CD14-positive monocyte (primary cell): ENCODE measurements at places on chromosomes 3 and 15. TPM values are rescaled to one million over a fixed set of nuclear protein-coding genes. Genes with fewer than 3 reads are reported as not detected.
A peak's percentile ranks its signal among the peaks of the same experiment; 100 is the strongest.

FOXL2NB gene
- not detected for polyA plus RNA-seq

CYP8B1 gene
- 0.01 TPM in 1 of 2 replicates, not detected in the other for polyA plus RNA-seq

CCRL2 gene
- 11.7 TPM for polyA plus RNA-seq

GPR62 gene
- polyA plus RNA-seq: not detected

TBC1D21 gene
- polyA plus RNA-seq: not detected

DNA sequence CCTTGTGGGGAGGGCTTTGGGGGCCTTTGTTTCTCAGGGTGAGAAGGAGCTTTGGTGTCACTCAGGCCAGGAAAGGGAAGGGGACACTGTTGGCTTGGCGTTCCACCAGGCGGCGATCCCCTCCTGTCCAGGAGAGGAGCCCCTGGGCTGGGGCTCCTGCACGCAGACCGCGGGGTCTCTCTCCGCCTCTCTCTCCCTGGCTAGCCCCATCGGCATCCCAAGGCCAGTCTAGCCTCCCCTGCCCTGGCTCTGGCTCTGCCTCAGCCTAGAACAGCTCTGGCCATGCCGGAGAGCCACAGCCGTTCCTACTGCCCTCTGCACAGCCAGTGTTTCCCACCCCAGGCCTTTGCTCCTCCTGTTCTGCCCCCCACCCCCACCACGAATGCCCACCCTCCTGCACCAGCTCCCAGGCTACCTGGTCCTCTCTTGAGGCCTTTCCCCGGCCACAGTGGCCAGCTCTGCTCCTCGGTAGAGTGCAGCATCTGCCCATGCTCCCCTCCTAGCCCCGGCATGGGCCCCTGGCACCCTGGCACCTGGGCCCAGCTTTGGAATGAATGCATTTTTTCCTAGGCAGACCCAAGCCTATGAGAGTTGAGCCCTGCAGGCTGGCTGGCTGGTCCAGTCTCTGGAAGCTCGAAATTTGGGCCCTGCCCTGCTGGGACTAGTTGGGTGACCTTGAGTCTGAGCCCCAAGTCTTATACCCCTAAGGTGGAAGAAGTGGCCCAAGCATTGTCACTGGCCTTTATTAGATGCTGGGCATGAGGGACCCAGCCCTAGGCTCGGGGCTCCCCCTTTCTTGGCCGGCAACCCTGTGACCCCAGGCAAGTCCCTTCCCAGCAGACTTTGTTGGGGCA is 2.4 kb downstream of the PLXNA1 start:
- no peak for DNase-seq

GRCh38 chr3:46096781-46097180 is 69.5 kb upstream of the XCR1 start:
- no peak for DNase-seq

GRCh38 chr3:158458464-158458863 is 112.5 kb upstream of the MLF1 start:
- DNase-seq: no peak

- DNase-seq: no peak
These were observed 62.2 kb downstream of the PFN2 start for GRCh38 chr3:149908424-149908957.

GRCh38 chr3:108322352-108322751 is 26.0 kb downstream of the HHLA2 start:
- peak; percentile 17 for DNase-seq

- DNase-seq: no peak
These were observed 36.3 kb upstream of the PCOLCE2 start for GRCh38 chr3:142925140-142925539.

- DNase-seq: no peak
These were observed 47.0 kb upstream of the TFG start for GRCh38 chr3:100662113-100662823.

DNA sequence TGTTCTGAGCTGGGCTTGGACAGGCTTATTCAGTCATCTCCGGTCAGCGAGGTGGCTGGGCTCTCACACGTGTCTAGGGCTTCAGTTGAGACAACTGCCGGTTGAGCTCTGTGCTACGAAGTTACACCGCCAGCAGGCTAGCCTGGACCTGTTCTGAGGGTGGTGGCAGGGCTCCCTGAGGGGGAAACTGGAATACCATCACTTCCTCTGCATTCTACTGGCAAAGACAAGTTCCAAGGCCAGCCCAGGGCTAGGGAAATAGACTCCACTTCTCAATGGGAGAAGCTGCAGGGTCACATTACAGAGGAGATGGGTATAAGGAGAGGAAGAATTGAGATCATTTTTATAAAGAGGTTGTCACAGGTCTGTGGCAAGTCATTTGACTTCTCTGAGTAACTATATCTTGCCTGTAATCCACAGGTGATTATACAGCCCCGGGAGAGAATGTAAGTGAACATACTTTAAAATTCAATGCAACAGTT is 106.8 kb upstream of the IL12A start:
- DNase-seq: no peak

GRCh38 chr3:113193288-113193687 is 18.1 kb upstream of the BOC start:
- DNase-seq: no peak

GRCh38 chr3:124837065-124837464 is 50.1 kb downstream of the ITGB5 start:
- no peak for DNase-seq

- no peak for DNase-seq
These were observed 84.8 kb upstream of the ARRDC4 start for GRCh38 chr15:97875513-97876280.

DNA sequence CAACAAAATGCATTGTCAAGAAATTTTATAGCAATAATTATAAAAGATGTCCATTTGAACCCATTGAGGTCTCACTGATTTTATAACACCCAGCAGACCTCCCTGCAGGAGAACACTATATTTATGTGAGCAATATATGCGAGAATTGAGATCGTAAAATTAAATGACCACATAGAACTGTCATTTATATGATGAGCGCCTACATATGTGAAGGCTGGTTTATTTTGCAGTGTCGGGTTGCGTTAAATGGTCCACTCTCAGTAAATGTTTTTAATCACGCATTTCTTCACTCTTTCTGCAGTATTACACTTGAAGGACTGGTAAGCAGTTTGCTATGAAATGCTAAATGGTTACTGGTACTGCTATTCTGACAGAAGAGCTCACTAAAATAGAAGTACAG is 408.5 kb upstream of the AGTR1 start:
- no peak for DNase-seq

GRCh38 chr3:40996827-40997710 is 202.2 kb upstream of the CTNNB1 start:
- no peak for DNase-seq

DNA sequence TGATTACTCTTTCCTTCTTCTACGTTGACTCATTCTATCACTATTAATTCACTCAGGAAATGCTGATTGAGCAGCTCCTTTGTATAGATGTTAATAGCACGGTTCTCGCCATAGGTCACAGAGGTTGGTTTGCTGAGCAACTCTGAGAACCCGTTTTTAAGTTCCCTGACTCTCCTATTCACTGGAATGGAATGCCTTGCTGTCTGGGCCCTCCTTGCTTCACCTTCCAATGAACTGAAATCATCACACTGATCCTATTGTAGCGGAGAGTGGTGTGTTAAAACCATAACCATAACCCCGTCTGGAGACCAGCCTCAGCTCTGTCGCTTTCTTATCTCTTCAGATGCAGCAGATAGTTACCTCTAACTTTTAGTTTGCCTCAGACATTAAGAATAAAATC is 323.6 kb downstream of the GABRB3 start:
- DNase-seq: no peak

DNA sequence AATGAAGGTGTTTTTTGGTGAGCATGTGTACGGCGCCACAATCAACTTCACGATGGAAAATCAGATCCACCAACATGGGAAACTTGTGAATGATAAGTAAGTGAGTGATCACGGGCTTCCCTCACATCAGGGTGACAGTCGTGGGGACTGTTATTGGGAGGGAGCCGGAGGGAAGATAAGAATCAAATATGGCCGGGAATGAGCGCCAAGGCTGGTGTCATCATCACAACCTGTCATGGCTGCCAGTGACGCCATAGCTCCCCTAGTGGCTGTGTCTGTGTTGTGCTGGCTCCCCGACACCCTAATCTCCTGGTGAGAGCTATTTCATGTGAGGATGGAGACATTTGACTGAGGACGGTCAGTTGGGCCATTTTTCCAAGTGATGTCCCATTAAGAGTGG is 168.5 kb downstream of the SV2B start:
- DNase-seq: no peak

DNA sequence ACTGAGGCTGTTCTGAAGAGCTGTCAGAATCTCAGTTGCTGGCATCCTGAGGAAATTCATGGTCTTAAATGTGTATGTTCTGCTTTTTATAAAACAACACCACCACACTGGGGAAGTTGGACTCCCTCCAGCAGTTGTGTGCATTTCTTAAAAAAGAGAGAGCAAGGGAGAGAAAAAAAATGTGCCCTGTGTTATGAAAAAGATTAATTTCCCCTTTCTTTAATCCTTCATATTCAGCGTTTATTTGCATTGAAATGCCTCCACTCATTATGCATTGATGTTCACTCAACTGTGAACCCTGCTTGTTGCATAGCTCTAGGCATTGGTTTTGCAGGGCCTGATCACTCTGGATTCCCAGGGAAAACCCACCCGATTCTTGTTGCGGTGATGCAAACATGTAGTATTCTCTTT is 4.4 kb upstream of the ZNF609 start:
- DNase-seq: peak; percentile 56

GRCh38 chr3:185983495-185984141 is 45.8 kb upstream of the TRA2B start:
- peak; percentile 45 for DNase-seq

DNA sequence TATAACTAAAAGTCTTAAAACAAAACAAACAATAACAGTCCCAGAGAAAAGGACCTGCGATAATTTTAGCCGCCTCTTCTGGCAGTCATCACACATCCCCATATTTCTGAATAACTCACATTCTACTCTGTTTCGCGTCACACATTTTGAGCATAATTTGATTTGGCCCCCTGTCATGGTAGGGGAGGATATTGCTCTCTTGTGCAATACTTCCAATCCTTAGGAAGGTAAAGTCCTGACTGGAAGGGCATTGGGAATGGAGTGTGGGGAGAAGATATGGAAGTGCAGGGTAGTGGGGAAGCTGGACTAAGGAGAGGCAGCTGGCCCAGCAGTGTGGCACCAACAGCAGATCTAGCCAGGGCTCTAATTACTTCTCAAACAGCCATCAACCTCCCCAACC is 11.3 kb upstream of the FSIP1 start:
- DNase-seq: no peak

DNA sequence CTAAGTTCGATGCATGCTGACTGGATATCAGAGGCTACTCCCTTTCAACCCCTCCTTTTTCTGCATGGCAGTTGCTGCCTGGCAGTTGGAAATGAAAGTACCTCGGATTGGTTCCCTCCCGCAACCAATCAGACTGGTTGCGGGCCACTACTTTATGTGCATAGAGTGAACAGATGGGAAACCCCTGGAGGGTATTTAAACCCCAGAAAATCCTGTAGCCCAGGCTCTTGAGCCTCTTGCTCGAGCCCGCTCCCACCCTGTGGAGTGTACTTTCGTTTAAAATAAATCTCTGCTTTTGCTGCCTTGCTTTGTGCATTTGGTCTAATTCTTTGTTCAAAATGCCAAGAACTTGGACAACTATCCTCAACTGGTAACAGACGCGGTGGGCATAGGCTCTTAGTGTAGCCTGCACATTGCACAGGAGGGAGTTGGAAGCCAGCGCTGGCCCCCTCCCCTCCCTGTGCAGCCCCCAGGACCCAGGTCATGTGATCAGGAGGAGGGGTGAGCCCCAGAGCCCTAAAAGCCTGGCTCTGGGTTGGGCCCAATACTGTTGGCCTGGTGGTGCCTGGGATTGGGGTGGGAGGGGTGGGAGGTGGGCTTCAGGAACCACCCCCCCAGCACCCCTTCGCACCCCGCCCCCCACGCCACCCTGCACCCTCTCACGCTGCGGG is 26.8 kb downstream of the RHCG start:
- DNase-seq: no peak
